ENCODE measurements at places on chromosomes 6 and 20.
A peak's percentile ranks its signal among the peaks of the same experiment; 100 is the strongest.

DNA sequence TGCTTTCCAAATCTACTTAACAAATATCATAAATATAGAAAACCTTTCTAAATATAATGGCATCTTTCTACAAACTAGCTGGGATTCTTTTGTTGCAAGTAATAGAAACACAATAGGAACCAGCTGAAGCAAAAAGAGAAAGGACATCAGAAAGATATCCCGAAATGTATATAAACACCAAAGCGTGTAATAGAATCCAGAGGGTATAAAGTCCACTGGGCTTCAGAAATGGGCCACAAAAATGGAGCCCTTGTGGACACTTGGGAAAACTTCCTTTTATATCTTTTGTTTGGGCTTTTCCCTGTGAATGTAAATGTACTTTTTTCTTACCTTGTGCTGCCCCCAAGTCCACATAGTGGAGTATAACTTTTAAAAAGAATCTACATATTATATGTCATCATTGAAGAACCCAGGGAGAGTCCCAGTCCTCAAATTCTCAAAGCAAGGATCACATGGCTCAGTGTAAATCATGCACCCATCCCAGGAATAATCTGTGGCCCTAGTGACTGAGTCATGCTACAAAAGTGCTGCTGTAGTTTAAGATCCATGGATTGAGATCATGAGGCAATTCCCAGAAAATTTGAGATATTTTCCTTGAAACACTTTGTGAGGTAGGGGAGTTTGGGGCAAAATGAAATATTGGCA is 457.0 kb downstream of the EPM2A start:
- DNase-seq: peak; percentile 1

- DNase-seq: no peak
These were observed 35.0 kb upstream of the TRAM2 start for GRCh38 chr6:52611833-52612232.

- no peak for DNase-seq
These were observed 54.2 kb upstream of the MAP7 start for GRCh38 chr6:136604328-136604825.

DNA sequence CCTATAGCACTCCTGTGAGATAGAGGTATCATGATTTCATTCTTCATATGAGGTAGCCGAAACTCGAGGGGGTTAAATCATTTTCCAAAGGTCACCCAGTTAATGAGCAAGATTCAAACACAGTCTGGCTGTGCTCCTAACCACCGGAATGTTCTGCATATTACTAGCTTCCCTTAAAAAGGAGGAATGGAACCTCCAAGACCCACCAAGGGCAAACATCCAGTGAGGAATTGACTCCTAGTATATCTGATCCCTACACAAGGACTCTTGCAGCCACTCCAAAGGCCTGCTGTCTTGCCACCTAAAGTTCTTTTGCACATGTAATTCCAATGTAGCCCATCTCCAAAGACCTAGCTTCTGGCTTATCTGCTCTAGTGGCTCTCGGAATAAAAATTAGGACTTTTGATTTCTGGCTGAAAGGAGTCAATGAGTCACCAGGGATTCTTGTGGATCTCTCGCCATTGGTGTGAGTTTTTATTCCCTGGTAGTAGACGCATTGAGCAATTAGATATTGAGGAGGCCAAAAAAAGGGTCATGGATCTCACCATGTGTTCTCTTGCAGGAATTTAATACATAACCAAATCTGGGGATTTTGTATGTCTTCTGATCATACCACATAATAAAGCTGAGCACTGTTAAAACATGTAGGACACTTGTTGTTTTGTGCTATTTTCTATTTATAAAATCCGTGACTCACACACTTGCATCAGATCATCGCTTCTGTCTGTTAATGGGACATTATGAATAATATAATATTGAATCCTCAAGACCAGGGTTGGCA is 9.1 kb downstream of the BCAS1 start:
- DNase-seq: no peak

- no peak for DNase-seq
These were observed 220.1 kb downstream of the BCAS1 start for GRCh38 chr20:53850319-53850718.

DNA sequence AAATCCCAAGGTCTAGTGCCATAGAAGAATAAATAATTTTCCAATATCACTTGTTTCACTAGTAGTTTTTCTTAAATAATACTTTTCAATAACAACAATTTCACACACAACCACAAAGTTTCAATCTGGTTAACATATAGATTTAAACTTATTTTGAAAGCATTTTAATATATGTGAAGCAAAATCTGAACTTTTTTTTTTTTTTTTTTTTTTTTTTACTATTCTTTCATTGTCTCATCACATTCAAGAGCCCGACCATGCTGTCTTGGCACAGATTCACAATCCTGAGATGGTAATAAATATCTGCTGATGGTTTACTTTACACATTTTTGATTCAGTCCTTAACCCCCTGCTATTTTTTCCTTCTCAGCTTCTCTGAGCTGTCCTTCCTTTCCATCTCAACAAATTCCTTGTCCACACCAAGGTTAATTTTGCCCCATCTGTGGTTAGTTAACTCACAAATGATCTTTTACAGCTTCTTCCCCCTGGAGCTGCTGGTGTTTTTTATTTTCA is 262.8 kb downstream of the TMEM242 start:
- DNase-seq: no peak

DNA sequence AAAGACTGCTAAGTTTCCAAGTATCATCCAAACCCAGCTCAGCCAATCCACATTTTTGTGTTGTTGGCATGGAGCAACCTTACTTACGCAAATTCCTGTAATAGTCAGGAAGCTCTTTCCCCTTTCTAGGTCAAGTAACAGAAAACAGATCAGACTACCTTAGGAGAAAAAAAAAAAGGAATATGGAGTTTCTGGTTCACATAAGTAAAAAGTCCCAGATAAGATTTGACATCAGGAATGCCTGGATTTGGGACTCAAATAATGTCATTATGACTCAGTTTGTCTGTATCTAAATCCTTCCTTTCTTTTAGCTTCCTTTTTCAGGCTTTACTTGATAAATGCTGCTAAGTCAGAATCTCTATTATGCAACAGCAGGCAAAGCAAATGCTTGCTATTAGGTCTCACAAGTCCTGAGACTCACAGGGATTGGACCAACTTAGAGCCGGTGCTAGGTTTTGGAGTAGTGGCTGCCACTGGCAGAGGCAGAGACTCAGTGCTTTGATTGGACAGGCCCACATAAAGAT is 44.5 kb downstream of the NCOA7 start:
- peak; percentile 52 for DNase-seq

DNA sequence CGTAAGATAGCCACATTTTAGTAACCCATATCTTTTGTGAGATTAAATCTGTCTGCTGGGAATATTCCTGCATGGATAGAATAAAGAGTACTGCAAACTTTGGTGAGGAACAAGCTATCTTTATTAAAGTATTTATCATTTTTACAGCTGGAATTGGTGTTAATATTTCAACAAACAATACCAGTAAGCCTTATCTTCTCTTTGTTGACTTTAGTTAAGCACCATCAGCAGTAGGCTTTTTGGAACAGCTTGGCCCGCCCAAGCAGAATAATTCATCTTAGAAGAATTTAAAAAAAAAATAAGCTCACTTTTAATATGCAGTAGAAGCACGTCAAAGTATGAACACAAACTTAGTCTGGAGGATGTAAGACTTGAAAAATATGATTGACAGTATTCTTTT is 917.8 kb upstream of the ADGRB3 start:
- DNase-seq: no peak

GRCh38 chr6:14286144-14286543 is 168.6 kb downstream of the CD83 start:
- peak; percentile 85 for DNase-seq

DNA sequence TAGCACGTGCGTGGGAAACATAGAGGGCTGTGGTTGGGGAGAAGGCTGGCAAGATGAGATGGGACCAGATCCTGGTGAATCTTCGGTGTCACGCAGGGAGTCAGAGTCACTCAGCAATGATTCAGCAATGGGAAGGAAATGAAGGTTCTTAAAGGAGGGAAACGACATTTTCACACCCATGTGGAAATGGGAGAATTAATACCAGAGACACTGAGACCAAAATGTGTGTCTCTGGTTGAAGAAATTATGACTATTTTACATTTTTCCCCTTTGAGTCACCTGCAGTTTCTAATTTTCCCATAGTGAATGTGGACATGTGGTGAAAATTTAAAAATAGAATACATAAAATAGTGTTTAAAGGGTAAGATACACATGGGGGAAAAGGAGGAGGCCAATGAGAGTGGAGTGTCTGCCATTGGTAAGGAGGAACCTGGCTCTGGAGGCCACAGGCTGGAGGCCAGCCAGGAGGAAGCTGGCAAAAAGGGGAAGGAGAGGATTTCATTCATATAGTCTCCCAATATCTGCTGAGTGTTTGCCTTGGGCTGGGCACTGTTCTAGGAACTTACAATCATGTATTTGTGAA is 17.5 kb downstream of the NRN1 start:
- DNase-seq: peak; percentile 15

- DNase-seq: no peak
These were observed 20.8 kb upstream of the CHRNA4 start for GRCh38 chr20:63381781-63382431.

- DNase-seq: no peak
These were observed 52.6 kb downstream of the COL11A2 start for GRCh38 chr6:33139596-33140206.

GRCh38 chr6:48186746-48187145 is 75.7 kb upstream of the PTCHD4 start:
- DNase-seq: no peak

- no peak for DNase-seq
These were observed 35.4 kb downstream of the CEP250 start for GRCh38 chr20:35490736-35491181.

GRCh38 chr6:31042806-31043205 is 32.5 kb downstream of the MUC22 start:
- DNase-seq: peak; percentile 39

GRCh38 chr20:919491-919916 is 3.4 kb upstream of the ANGPT4 start:
- DNase-seq: no peak

DNA sequence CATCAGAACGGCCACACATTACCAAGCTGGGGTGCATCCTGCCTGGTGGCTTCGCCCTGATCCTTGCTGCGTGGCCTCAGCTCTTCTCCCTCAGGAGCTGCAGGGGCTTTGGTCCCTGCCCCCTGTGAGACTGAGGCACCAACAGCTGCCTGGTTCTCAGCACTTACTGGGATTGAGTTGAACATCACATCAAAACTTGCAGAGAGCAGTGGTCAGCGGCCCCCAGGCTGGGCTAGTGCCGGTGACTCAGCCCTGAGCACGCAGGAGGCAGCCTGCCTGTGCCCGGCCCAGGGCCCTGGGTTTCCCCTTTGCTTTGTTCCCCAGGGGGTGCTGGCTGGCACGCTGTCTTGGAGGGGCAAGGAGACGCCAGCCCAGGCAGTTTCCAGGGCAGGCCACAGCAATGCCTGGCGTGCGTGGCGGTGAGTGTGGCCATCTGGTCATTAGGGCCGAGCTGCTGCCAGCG is 63.3 kb downstream of the DLL1 start:
- DNase-seq: no peak

GRCh38 chr20:30892541-30893345 is 364.7 kb upstream of the DEFB115 start:
- no peak for DNase-seq

DNA sequence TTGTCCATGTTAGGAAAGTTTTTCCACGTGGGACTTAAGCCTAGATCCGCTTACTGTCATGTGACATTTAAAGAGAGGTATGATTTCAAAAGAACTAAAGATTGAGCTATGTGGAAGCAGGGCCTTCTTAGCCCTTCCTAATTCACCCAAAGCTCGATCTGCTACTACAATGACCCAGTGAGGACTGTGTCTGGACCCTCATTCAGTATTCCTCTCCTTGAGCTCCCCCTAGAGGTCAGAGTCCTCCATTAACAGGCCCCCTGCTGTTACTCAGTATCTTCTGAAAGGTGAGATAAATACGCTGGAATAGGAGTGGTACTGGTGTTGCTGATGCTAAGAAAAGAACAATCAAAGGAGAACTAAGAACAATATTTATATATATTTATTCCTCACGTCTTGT is 414.0 kb downstream of the GJA1 start:
- peak; percentile 55 for DNase-seq

DNA sequence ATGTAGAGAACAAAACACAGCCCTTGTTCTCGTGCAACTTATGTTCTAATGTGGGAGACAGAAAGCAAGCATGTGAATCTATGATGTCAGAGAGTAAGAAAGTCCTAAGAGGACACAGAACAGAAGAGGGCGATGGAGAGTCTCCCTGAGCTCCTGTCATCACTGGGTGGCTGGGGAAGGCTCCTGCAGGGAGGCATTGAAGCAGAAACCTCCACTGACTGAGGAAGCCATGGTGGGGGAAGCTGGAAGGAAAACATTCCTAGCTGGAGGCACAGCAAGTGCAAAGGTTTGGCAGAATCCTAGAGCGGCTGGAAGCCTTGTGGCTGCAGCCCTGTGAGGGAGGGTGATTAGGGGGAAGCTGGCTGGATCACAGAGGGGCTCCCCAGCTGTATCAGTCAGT is 248.0 kb downstream of the CDH26 start:
- peak; percentile 55 for DNase-seq

- DNase-seq: no peak
These were observed 83.6 kb upstream of the EYS start for GRCh38 chr6:65790666-65791065.

DNA sequence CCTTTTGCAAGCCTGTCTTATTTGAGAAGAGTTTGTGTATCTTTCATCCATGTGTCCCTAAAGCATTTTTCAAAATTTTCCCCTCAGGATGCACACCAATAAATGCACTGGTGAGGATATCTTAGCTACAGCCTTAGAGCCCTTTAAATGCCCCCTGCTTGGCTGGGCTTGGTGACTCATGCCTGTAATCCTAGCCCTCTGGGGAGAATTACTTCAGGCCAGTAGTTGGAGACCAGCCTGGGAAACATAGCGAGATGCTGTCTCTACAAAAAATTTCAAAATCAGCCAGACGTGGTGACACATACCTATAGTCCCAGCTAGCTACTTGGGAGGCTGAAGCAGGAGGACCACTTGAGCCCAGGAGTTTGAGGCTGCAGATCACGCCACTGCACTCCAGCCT is 33.8 kb upstream of the PLCB4 start:
- DNase-seq: peak; percentile 87

All from HFFc6 (cell line).